Foreskin keratinocyte (primary cell): ENCODE measurements at places on chromosomes 6 and 20.

- DNase-seq = no peak
Observed at GRCh38 chr20:20832715-20833114, 120.3 kb upstream of the RALGAPA2 start.

GRCh38 chr6:53496797-53497375, 48.0 kb downstream of the GCLC start:
- peak; percentile 89 for DNase-seq

GRCh38 chr6:157669747-157670216, 153.3 kb upstream of the SNX9 start:
- DNase-seq = no peak

DNA sequence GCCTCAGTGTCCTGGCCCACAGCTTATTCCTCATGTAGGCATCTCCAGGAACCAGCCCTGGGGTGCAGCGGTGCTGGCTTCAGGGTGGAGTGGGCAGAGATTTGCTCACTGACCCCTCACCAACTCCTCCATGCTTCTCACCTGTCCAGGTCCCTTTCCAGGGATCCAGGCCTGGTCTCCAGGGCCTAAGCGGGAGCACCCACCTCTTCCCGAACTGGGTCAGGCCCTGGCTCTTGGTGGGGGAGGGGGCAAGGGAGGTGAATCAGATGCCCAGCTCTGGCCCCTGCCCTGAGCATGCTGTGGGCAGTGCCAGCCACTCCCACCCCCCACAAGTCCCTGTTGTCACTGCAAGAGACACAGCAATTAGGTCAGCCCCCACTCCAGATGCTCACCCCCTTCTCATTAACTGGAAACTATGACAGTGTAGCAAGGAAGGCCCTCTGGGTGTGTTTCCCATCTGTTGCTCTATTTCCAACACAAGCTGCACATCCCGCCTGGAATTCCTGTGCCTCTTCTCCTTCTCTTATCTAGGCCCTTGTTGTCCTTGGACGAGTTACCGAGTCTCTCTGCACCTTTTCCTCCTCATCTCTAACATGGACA, 37.0 kb downstream of the MDFI start:
- no peak for DNase-seq

GRCh38 chr6:12958052-12958706, 241.6 kb downstream of the PHACTR1 start:
- peak; percentile 4 for DNase-seq

GRCh38 chr6:17169291-17169690, 67.4 kb downstream of the STMND1 start:
- no peak for DNase-seq

- DNase-seq = peak; percentile 88
Observed at GRCh38 chr6:47098570-47098993, 56.5 kb upstream of the ADGRF1 start.

- peak; percentile 80 for DNase-seq
Observed at GRCh38 chr20:1301031-1301529, 27.9 kb downstream of the SDCBP2 start.

DNA sequence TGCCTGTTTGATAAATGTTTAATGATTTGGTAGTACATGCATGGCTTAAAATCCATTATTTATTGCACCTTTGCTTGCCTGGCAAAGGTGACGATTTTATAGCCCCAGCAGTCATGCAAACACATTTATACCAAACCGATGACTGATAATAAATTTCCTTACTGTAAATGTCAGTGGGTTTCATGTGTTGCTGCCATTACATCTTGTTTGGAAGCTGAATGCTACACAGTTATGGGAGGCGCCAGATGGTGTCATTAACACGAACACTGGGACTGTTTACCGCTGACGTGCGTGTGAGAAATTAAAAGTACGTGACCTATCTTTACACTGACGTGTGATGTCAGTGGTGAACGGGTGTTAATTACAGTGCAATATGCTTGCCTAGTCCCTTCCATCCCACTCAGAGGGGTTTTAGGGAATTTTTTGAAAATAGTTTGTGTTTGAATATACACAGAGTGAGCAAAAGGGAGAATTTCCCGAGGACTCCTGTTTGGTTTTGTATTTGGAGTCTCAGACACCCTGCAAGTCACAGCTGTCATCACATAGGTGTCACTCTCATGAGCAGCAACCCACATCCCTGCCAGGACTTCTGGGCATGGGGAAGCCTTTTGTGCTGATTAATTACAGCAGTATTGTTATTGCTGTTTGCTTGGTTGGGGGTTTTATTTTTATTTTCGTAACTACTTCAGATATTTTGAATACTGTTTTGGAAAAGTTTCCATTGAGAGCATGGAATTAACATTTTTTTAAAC, 151.8 kb upstream of the INSM1 start:
- DNase-seq = no peak

DNA sequence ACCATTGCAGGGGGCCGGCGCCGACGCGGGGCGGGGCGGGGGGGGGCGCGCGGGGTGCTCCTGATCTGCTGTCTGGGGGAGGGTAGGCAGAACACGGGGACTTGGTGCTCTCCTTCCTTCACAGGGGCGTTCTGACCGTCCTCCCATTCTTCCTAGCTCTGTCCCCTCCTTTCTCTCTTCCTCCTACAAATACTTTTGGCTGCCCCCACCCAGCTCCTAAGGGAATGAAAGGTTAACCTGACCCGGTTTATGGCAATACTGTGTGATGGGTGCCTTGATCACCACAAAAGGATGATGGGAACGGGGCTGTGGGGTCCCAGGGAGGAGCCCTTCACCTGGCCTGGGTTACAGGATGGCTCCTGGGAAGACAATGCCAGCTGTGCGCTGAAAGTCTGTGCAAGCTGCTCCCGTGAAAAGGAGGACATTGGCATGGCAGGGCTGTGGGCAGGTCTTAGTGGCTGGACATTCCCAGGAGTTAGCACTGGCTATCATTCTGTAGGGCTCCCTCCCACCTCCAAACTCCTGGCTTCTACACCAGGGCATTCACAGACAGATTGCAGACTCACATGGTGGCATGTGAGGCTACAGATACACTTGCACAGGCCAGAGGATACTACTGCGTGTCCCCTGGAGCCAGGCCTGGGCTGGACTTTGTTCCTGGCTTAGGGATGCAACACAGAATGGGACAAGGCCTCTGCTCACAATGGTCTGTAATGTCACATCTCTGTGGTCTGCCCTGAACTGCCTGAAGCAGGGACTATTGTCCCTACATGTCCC, 1.9 kb upstream of the TPD52L2 start:
- DNase-seq = no peak

DNA sequence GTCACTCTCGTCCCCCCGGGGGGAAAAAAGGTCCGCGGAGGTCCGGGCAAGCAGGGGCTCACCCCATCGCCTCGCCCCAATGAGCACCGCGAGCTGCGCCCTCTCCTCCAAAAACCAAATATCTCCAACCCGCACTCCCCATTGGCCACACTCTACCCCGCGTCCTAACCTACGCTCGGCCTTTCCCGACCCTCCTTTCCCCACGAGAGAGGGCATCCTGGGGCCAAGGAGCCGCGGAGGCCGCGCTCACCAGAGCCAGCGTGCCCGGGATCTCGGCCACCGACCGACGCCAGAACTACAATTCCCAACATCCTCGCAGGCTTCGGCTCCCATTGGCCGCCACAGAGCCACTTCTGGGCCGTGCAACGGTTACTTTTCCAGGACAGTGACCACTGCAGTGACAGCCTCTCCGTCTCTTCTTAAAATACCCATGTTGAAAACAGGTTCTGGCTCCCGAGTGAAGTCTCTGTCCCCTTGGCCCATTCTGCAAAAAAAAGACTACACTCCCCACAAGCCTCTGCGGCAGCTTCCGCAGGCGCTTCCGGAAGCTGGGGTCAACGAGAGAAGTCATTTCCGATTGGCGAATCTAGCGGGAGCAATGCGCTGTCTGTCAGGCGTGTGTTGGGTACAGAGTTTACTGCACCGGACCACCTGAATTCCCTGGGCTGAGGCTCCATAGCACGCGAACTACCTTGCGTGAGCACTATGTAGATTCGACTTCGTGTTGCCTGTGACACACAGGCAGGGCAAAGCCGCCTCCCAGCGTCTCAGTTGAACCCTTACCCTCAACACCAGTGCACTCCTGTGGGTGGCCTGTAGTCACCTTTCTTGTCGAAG, at the start of gene ZNF343:
Gene ZNF343, minus strand, starts transcription at position 285 of the 837 bp plus-strand sequence. CDS start 15,020 bp downstream, outside the sequence.
- DNase-seq = peak; percentile 81

- peak; percentile 28 for DNase-seq
Observed at GRCh38 chr6:35089935-35090505, 51.1 kb downstream of the TCP11 start.

- peak; percentile 38 for DNase-seq
Observed at GRCh38 chr20:7728338-7728737, 211.9 kb downstream of the HAO1 start.

DNA sequence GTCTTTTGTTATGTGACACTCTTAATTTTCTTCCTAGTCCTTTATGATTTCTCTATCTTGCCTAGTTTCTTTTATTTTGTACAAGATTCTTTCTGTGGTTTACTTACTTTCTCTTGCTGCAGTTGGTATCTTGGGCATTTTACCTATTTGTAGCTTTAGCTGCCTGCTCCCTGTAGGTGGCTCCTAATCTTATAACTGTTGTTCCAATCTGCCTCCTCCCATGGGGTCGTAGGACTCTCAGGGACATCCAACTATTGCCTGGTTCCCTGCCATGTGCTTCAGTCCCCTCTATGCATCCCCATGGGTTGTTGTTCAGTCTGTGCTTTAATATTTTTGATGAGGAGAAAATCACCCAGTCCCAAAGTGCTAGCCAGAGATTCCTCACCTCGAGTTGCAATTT, 31.4 kb downstream of the RIN2 start:
- no peak for DNase-seq

GRCh38 chr6:69825904-69826303, 29.1 kb upstream of the LMBRD1 start:
- no peak for DNase-seq

DNA sequence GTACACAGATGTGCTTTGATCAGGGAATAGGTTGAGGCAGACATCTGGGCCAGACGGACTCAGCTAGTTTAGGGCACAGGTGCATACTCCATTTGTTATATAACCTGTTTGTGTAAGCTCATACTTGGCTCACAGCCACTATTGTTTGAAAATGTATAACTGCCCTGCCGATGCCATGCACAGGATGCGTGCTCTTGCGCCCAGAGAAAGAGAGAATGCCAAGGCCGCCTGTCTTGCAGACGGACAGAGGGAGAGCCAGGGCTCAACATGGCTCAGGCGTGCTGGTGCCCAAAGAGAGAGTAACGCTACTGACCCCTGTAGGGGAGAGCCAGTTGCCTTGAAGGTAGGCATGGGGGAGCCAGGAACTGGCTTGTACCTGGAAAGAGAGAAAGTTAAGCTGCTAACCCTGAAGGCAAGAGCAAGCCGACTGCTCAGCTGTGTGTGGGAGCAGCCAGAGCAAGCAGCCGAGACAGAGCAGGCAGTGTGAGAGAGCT, 57.7 kb downstream of the FAM229B start:
- DNase-seq = no peak

- no peak for DNase-seq
Observed at GRCh38 chr6:10991115-10991514, 53.0 kb downstream of the ELOVL2 start.

DNA sequence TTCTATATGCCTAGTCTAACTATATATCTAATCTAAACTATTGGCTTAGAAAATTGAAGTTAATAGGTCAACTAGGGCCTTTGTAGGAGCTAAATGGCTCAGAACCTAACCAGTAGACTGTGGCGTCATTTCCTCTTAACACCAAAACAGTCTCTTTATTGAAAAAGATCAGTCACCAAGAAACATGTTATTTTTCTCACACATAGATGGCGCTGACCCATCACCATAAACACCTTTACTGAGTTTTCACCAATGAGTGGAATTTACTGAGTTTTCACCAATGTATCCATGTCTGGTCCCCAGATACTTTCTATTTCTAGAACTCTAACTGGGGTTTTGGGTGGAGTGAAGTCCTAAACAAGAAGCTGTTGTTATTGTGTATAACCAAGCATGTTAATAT, 636.0 kb downstream of the BCKDHB start:
- DNase-seq = peak; percentile 1

GRCh38 chr6:72748759-72749158, 126.9 kb downstream of the KCNQ5 start:
- DNase-seq = peak; percentile 96

DNA sequence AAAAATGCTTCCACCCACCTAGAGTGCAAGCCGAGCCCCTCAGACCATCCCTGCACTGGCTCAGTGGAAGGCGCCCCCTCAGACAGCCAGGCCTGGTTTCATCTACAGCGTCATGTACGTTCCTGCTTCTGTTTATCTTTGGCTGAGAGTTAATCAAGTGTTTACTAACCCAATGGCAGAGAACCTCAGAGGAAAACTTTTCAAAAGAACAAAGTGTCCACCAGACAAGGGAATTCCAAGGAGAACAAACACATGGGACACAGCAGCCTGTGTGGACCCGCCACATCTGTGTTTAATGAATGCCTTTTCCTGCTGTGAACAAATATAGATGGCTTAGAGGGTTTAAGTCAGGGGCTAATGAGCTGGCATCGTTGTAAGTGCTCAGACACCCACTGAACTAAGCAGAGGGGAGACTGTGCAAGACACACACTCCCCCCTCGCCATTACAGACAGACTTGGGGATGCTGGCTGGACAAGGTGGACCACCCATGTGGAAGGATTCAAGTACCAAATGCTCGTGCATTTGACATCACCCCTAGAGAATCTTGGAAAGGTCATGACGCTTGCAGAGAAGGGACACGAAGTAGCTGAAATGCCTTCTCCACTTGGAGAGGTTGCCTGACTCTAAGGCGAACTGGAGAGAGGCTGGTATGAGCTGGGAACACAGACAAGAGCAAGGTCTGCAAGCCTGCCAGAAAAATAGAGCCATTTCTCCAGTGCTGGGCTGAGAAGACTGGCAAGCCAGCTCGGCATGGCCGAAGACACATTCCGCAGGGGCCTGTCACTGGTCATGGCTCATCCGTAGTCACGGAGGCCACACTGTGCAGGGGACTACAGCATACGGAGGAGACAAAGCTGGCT, 53.5 kb upstream of the NXT1 start:
- DNase-seq = no peak

DNA sequence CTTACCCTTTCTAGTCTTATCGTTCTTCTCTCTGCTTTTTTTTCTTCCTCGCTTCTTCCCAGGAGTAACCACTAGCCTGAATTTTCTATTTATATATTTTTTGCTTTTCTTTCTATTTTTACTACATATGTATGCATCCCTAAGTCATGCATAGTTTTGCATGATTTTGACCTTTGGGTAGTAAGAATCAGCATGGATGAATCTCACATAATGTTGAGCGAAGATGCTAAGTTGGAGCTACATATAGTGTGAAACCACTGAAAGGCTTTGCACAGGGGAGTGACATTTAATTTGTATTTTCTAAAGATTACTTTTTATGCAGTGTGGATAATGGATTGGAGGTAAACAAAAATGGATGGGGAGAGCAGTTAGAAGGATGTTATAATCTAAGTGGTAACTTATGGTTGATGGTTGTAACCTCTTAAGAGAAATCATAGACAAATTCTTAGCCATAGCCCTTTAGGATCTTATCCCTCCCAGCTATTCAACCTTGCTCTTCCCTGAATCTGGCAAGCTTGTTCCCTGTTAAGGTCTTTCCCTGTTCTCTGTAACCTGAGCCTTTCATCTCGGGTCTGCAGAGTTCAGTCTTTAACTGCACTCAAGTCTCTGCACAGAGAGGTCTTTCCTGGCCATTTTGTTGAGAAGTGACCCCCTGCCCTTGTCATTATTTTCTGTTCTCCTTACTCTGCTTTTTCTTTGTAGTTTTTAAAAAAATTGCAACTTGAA, 18.0 kb downstream of the PEX7 start:
- DNase-seq = no peak
